ENCODE measurements at places on chromosomes 3 and 15. TPM values are rescaled to one million over a fixed set of nuclear protein-coding genes. Genes with fewer than 3 reads are reported as not detected.

DNA sequence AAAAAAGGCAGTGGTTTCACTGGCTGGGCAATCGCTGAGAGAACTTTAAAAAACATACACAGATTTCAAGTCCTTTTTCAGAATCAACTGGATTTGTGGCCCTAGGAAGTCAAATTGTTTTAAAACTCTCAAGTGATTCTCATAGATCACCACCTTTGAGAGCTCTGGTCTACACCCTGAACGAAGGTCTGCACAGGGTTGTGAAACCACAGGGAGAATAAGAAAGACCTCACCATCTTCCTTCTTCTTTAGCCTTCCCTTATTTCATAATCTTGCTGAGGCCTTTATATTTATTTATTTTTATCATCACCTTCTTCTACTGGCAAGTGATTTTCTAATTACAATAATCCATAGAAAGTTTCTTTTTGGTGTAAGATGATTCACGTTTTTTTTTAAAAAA is 58.1 kb downstream of the FOXP1 start:
- no peak for DNase-seq

- no peak for DNase-seq
Observed at GRCh38 chr3:174414902-174415301, 444.2 kb upstream of the NAALADL2 start.

CATSPER2 gene
- 4.0 TPM for total RNA-seq

ALDH1A3 gene
- 5,398 TPM for total RNA-seq

Data from PC-3 (cell line).